Osteocyte (in vitro differentiated cells): ENCODE measurements at places on chromosomes 11 and 22. TPM values are rescaled to one million over a fixed set of nuclear protein-coding genes. Genes with fewer than 3 reads are reported as not detected.
A peak's percentile ranks its signal among the peaks of the same experiment; 100 is the strongest.

- no peaks in the 10 kb centered on the region for H3K36me3 ChIP-seq
- no peak overlapping the region for H3K27ac ChIP-seq
- H3K4me1 ChIP-seq: peaks cover 17% of the 10 kb centered on the region
- peaks cover 3% of the 10 kb centered on the region for H3K27me3 ChIP-seq
- no peak for DNase-seq
Observed at GRCh38 chr11:128346804-128347203, 240.6 kb downstream of the ETS1 start.

PDGFD gene
- 2.2 and 3.6 TPM in 2 replicates for total RNA-seq

TMEM151A gene
- total RNA-seq: 0.46 and 0.55 TPM in 2 replicates

DNA sequence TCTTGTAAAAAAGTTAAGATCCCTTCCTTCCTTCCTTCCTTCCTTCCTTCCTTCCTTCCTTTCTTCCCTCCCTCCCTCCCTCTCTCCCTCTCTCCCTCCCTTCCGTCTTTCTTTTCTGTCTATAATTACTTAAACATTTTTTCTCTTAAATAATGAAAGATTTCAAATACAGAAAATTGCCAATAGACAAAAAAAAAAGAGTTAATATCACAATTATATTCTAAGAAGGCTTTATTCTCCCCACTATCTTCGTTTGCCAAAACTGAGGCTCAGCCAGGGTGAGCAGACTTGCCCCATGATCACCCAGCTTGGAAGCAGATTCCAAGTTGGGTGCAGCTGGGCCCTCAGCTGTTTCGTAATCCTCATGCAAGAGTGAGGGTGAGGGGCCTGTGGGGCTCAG lies 327 bp upstream of the CACNA1I start:
- H3K27ac ChIP-seq: no peak overlapping the region
- peaks cover 8% of the 10 kb centered on the region for H3K27me3 ChIP-seq
- H3K4me1 ChIP-seq: peaks cover 9% of the 10 kb centered on the region
- no peaks in the 10 kb centered on the region for H3K36me3 ChIP-seq

DNA sequence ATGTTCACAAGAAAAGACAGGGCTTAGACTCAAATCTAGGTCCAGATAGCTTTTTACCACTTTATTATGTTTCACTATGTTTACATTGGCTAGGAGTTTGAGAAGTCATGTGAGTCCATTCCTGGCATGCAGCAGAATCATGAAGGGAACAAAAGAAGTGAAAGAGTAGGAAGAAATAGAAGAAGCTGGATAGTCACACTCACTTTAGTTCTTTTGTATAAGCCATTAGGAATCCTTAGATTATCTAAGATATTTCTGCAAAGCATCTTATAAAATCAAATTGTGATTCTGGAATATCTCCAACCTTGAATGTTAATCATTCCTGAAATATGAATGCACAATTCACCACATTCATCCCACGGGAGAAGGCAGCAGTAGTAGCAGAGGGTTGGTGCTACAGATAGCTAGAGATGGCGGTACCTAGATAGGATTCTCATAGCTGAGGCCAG lies 31.9 kb downstream of the MAML2 start:
- H3K4me1 ChIP-seq: peaks cover 94% of the 10 kb centered on the region
- peaks cover 2% of the 10 kb centered on the region for H3K36me3 ChIP-seq
- no peaks in the 10 kb centered on the region for H3K27me3 ChIP-seq
- H3K27ac ChIP-seq: peak overlapping the region; percentile 78
- no peak overlapping the region for H3K4me3 ChIP-seq

PSMD13 gene
- 115 and 126 TPM in 2 replicates for total RNA-seq
